Ureter (tissue), 1 donor: ENCODE measurements at places on chromosomes 5 and 9. TPM values are rescaled to one million over a fixed set of nuclear protein-coding genes. Genes with fewer than 3 reads are reported as not detected.

GRCh38 chr9:105967248-105967647, 272.9 kb downstream of the TMEM38B start:
- no peak for DNase-seq

Gene OSMR
- total RNA-seq, result 57.1 TPM

GRCh38 chr9:27033815-27034403, 28.4 kb upstream of the LRRC19 start:
- DNase-seq, result no peak

Gene GABRB2
- total RNA-seq, result 0.34 TPM

DNA sequence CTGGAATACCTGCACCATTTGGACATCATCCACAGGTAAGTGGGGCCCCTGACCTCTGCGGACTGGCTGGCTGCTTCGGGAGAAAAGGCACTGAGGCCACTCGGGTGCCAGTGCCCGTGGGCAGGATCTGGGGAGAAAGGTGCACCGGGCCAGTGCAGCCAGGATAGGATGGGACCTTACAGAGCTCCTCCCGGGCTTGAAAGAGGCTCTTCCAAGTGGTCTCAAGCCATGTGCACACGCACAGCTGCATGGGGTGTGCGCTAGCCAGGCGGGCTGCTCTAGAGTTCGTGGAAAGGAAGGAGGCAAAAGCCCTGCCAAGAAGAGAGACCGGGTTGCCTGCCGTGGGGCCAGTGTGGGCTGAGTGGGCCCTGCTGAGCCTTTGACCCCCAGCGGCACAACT, 13.4 kb downstream of the STKLD1 start:
- DNase-seq, result no peak

GRCh38 chr5:98635656-98636055, 137.8 kb upstream of the RGMB start:
- no peak for DNase-seq

GRCh38 chr9:89622933-89623861, 18.4 kb downstream of the GADD45G start:
- DNase-seq, result no peak

Gene IFNK
- total RNA-seq, result not detected

- no peak for DNase-seq
Observed at GRCh38 chr9:68872026-68872501, 141.8 kb downstream of the PRKACG start.

Gene ANKRD18B
- total RNA-seq, result 12.3 TPM

DNA sequence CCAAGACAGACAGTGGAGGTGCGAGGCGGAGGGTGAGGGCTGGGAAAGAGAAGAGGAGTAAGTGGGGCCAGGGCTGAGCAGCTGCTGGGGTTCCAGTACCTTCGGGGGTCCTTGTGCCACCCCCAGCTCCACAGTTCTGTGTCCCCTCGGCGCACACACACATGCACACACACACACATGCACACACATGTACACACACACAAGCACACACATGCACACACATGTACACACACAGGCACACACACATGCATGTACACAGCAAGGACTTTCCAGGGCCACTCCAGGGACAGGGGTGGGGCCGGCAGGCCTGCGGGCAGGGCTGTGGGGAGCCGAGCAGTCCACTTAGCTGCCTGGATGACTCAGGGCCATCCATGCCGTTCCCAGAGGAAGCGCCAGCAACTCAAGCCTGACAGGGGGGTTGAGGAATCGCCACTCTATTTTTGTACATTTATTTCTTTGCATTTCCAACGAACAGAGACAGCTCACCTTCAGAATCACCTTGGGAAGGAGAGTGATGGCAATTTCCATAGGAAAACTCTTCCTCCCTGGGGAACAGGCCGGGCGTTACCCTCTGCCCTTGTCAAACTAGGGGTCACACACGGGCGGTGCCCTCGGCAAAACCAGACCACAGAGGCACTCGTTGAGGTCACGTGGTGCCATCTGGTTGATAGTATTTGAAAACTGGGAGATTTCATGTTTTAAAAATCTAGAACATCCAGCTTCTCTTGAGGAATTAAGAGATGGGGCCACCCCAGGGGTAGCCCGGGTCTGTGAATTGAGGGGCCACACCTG, 135.7 kb downstream of the ADAMTS2 start:
- no peak for DNase-seq
